Astrocyte of the spinal cord (primary cell): ENCODE measurements at places on chromosomes 6 and 20.

DNA sequence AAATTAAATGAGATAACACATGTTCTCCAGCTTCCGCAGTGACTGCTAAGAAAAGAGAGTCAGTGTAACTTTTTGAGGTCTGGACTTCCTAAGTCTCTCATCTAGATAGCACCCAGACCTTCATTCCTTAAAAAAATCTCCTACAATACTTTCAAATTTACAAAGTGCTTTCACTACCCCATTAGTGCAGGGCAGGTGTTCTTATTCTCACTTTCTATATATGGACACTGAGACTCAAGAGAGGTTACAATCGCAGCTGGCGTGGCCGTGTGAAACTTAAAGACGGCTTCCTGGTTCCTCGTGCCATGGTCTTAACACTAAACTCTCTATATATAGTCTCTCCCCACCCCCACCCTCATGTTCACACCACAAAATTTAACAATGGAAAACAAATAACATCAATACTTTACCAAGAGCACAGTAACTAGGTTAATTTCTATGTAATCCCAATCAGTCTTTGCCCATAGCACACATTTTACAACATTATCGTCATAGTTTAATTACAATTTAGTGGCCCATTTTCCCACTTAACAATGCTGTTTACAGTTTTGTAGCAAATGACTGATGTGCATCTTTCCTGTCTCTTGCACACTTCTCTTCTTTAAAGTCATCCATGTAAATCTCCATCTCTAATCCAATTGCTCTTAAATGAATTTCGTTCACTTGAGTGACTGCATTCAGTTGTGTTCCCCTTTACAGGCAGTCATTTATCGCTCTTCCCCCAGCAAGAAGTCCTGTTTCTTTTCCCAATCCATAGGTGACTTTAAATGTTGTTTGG lies 78.8 kb upstream of the ARID1B start:
- DNase-seq = no peak

- DNase-seq = no peak
These were observed 24.6 kb downstream of the DNAAF9 start for GRCh38 chr20:3382836-3383235.

GRCh38 chr6:153108315-153108714 lies 22.8 kb downstream of the RGS17 start:
- DNase-seq = peak; percentile 34

- no peak for DNase-seq
These were observed 12.4 kb upstream of the F13A1 start for GRCh38 chr6:6332811-6333244.

- no peak for DNase-seq
These were observed 42.2 kb upstream of the OSTM1 start for GRCh38 chr6:108116546-108117426.

DNA sequence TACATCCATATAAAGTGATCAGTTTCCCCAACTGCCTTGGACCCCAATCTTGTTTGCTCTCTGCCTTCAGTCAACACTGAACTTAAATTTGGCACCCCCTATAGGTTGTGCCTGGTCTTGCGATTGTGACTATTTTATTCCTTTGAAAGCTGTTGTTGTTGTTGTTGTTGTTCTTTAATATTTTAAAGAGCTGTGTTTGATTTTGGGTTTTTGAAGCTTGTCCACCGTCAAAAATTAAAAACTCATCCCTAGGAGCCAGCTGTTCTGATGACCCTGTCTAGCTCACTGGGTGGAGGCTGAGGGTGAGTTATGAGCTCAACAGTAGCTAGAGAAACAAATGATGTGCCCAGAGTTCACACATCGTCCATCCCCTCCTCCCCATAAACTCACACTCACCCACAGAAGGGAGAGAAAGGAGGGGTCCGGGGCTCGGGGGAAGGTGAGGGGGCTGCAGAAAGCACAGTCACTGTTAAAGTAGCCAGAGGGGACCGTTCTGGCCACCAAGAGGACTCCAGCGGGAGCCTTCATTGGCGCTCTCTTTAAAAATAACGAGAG lies 4.0 kb downstream of the SIM1 start:
- DNase-seq = no peak

GRCh38 chr20:62860391-62860923 lies 1.2 kb downstream of the TCFL5 start:
- no peak for DNase-seq
